ENCODE measurements at places on chromosomes 7 and 10.

- DNase-seq: no peak
These were observed 107.5 kb upstream of the GPR26 start for GRCh38 chr10:123558651-123559050.

GRCh38 chr10:99853655-99854054, 71.2 kb downstream of the ABCC2 start:
- DNase-seq: no peak

GRCh38 chr10:81898518-81898917, 23.5 kb downstream of the NRG3 start:
- DNase-seq: no peak

DNA sequence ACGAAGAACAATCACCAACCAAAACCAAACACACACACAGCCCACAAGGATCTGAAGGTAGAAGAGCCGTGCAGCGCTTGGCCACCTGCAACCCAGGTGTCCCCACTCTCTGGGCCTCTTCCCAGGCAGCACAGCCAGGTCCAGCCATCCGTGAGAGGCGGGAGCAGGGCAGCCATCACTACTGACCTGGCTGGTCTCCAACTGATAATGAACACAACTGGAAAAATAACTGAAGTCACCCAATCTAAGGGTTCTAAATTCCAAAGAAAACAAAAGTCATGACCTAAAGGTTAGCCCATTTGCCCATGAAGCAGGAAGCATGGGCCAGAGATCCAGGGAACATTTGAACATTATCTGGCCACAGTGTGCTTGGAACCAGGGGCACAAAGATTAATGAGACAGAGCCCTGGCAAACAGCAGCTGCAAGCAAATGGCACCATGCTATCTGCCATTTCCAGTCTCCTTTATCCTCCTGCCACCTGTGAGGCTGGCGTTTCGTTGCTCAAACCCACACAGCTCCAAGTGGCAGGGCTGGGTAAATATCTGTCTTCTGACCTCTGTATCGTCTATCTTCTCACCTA, 207.9 kb downstream of the TNS3 start:
- no peak for DNase-seq

- DNase-seq: no peak
These were observed 21.7 kb upstream of the FKBP9 start for GRCh38 chr7:32935558-32935957.

GRCh38 chr7:117873310-117874190, at the start of gene CTTNBP2:
Gene CTTNBP2, minus strand, starts transcription at chr7:117873441. Its CDS starts 26 bp downstream, at chr7:117873415.
- DNase-seq: no peak

GRCh38 chr10:63711867-63712716, 190.9 kb downstream of the REEP3 start:
- no peak for DNase-seq
